AG10803 (cell line): ENCODE measurements at places on chromosomes 7 and 10.

DNA sequence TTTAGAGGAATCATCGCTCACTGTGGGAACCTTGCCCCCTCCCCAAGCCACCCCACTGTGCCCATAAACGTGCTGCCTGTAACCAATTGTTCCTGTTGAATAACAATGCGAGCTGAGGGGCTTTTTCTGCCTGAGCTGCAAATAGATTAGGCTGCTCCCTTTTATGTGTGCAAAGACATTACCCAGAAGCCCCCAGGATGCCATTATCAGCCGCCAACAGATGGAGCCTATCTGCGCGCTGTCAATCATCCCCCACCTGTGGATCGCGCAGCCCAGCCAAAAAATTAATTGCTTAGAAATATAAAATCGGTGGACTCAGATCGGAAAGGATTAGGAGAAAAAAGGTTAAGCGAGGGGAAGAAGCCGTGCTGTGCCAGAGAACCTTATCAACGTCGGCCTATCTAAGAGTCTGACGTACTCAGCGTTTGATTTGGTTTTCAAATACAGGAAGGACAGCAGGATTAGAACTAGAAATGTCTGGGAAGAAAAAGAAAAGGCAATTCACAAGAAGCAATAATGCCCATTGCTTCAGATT lies 167.3 kb upstream of the MYO3A start:
- DNase-seq = no peak

GRCh38 chr10:4704034-4704545 lies 121.9 kb upstream of the AKR1E2 start:
- peak; percentile 88 for DNase-seq

GRCh38 chr7:97187067-97187466 lies 69.6 kb downstream of the SDHAF3 start:
- DNase-seq = peak; percentile 67

GRCh38 chr10:3714531-3714930 lies 70.5 kb downstream of the KLF6 start:
- DNase-seq = no peak

- DNase-seq = no peak
These were observed 20.4 kb downstream of the DNAJB12 start for GRCh38 chr10:72334196-72334824.

DNA sequence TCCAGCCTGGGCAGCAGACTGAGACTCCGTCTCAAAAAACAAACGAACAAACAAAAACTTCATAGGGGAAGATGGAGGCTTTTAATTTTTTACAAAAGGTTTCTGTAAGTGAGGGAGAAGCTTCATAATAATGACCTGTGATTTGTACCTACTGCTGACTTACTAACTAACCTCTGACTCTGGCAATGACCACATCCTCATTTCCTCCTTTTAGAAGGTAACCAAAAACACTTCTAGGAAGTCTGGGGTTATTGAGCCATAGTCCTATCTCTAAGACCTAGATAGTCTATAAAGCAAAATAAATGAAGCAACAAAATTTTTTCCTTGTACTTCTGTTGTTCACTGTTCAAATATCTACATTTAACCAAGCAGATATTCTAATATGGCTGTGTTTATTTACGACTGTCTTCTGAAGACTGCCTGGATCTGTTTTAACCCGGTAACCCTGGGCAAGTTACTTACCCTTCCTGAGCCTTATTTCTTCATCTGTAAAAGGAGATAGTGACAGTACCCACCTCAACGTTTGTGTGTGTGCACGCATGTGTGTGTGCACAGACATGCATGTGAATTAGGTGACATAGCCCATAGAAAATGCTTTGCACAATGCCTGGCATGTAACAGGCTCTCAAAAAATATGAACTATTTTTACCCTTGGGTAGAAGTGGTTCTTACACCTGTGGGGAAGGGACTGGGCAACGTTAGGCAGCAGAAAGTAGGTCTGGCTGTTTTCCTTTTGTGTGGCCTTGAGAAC lies 30.8 kb upstream of the SMNDC1 start:
- DNase-seq = peak; percentile 27
